BE2C (cell line): ENCODE measurements at places on chromosomes 11 and 22.

GRCh38 chr11:112318184-112318591, 57.5 kb upstream of the PLET1 start:
- no peak for DNase-seq

DNA sequence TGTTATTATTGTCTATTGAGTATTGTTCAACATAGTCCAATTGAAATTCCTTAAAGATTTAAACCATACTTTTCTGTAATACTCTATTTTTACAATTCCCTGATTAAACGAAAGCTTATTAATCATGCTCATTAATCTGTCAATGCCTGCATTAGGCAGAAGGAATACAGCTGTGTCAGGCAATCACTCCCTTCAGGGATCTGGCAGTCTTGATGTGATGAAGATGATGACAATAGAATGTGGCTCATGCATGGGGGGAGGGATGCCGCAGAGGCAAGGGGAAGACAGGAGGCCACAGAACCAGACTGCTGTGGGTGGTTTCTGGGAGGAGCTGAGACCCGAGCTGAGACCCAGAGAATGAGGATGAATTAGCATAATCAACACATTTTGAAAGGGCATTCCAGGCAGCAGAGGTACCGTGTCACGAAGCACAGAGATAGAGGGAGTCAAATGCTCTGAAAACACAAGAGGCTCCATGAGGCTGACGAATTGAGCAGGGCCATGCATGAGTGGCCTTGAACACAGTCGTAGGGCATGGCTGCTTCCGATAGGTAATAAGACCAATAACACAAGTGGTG, 1075.5 kb downstream of the OPCML start:
- DNase-seq, result no peak

DNA sequence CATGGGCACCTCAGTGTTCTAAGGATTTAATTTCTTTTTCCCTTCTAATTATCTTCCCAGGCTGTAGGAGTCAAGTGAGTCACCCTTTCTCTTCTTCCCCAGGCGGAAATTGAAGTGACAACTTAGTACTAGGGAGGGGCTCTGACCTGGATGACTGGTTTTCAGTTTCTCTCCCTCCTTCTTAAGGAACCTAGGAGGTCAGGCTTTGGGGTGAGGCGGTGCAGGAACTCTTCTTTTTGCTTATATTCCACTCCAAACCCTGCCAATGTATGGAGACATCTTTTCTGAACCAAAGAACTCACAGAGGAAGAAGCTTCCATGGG, 12.6 kb downstream of the ZDHHC5 start:
- no peak for DNase-seq

- no peak for DNase-seq
These were observed 182.8 kb downstream of the WNT11 start for GRCh38 chr11:76023236-76024068.

DNA sequence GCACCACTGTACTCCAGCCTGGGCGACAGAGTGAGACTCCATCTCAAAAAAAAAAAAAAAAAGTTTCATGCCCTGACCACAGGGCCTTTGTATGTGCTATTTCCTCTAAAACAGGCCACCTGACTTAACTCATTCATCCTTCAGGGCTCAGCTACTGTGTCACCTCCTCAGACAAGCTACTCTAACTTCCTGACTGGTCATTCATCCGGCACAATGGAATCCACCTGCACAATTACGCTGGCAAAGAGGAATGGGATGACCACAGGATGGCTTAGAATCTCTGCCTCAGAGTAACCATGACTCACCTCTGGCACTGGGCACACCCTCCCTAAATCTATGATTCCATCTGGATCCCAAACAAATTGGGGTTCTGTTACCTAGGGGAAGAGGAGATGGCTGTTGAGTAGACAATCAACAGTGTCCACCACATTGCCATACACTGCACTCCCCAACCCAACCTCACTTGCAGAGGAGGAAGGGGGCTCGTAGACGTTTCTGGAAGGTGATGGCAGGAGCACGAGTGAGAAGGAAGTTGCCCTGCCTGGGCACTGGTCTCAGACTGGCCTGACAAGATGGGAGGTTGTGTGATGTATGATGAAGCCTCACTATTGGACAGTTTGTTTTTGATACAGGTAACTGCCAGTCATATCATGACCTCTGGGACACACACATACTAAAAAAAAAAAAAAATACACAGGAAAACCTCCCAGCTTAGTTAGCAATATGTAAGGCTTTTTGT, 22.8 kb upstream of the HMOX1 start:
- no peak for DNase-seq

DNA sequence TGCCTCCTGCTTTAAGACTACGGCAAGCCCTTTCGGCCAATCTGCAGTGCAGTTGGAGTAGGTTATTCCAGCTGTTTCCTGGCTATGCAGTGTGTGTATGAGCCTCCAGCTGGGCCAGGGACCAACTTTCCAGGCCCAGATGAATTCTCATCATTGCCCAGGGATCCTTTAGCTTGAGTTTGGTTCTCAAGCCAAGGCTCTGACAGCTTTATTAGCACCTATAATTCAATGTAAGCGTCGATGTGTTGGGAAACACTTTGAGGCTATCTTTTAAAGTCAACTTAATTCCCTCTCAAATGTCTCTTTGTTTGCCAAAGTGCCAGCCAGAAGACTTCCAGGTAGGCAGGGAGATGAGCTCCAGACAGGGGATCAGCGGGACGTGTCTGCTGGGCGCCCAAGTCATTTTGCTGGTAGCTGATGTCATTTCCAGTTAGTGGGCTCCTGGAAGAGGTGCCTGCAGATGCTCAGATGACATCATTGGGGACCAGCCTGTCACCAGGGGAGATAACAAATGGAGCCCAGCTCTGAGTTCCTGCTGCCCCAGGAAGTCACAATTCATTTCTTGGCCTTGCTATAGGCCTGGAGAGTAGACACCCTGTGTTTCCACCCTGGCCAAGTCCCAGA, 520.4 kb downstream of the SOX6 start:
- DNase-seq, result peak; percentile 16

GRCh38 chr11:68601147-68601546, 83.2 kb upstream of the GAL start:
- no peak for DNase-seq

DNA sequence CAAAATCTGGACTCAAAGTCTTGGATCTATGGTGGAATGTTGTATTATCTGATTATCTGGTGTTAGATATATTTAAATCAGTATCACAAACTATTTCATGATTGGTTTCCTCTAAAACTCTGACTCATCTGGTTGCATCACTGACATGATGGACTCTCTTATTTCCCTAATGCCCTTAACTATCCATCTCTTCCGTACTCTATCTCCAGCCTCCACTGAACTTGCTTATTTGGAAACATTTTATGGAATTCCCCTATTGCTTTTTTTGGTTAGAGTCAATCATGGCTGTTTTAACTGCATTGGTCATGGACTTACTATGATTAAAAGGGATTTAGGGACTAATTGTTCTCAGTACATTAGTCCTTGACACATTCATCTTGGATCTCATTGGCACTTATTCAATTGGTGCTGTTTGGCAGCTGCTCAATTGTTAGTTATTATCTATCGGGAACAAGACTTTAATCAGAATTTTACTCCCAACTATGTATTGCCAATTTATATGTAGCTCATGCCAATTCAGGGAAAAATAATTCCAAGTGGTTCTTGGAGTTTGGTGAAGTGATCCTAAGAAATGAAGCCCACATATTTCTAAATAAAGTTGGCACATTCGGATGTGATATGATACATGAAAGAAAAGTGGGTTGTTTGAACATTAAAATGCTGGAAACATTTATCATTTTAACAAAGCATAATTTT, 942.0 kb upstream of the CCDC90B start:
- no peak for DNase-seq

GRCh38 chr11:60498853-60499252, 6.3 kb downstream of the MS4A12 start:
- no peak for DNase-seq

DNA sequence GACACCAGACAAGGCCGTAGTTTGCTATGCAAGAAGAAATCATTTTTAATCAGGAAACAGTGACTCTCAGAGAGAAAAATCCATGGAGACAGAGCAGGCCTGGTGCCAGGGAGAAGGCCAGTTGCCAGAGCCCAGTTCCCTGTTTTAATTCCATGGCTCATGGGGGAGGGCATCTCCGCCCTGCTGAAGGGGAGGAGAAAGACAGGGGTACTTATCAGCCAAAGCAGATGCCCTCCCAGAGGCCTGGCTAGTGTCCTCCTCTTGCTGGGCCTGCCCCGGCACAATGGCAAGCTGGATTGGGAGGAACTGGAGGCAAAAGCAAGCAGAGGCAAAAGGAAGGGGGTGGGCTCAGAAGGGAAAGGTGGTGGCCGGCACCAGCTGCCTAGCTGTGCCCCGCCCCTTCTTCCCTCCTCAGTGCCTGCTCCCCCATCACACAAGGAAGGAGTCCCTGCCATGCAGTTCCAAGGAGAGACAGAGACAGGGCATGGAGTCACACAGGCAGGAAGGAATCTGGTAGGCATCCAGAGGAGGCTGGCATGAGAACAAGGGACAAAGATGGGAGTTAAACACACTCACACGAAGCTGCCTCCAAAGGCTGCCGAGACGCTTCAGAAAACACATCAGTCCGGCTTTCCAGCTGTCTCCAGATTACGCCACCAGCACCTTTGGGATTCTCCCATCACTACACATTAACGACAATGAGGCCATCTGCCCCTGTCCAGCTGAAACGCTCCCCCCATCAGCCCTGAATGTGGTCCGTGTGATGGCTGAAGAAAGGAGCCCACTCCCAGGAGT, 591.8 kb downstream of the BUD13 start:
- peak; percentile 87 for DNase-seq

DNA sequence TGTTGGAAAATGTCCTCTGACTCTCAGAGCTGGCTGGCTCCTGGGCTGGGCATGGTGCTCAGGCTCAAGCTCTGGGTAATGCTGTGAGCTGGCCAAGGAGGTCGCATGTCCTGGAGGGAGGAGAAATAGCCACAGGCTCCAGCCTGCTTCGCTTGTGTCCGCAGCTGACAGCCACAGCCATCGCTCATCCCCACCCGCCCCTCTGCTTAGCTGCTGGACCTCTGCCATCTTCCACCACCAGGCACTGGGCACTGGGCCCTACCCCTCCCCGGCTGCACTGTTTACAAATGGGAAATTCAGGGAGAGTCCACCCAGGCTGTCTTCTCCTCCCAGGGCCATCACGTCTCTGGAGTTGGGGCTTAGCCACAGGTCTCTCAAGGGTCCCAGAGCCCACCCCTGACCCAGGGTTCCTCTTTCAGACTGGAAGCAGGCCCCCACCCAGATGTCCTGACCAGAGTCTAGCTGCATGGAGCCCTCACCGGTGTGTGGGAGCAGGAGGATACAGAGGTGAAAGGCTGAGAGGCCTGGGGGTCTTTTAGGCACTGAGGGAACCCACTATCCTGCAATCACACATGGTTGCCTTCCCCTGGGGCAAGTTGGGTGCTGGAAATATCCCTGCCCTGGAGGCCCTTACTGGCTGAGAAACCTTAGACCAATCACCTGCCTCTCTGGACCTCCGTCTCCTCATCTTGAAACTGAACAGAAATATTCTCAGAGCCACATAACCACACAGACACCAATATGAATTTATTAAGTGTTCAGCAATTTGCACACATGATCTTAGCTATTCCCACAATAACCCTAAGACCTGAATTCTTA, 62.7 kb downstream of the CD82 start:
- peak; percentile 77 for DNase-seq

- no peak for DNase-seq
These were observed 79.5 kb downstream of the CCDC83 start for GRCh38 chr11:85934596-85935169.

- no peak for DNase-seq
These were observed 27.2 kb upstream of the CHRM4 start for GRCh38 chr11:46418751-46419150.

DNA sequence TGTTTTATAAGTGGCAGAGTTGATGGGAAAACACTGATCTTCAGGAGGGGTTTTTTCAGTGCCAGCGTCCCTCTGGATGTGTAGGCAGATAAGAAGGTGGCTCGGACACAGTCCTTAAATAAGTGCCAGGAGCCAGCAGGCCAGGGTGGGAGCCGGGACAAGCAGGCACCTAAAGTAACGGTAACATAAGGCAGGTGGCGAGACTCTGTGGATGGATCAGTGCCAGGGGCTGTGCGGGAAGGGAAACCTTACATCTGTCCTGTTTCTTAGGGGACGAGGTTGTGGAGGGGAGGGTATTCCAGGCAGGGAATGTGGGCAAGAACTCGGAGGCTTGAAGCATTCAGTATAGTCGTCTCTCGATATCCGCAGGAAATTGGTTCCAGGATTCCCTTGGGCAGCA, 15.9 kb downstream of the BCR start:
- no peak for DNase-seq

- DNase-seq, result no peak
These were observed 428.0 kb downstream of the TMEM135 start for GRCh38 chr11:87465716-87466115.

GRCh38 chr11:76166314-76166713, 40.0 kb downstream of the WNT11 start:
- DNase-seq, result no peak

DNA sequence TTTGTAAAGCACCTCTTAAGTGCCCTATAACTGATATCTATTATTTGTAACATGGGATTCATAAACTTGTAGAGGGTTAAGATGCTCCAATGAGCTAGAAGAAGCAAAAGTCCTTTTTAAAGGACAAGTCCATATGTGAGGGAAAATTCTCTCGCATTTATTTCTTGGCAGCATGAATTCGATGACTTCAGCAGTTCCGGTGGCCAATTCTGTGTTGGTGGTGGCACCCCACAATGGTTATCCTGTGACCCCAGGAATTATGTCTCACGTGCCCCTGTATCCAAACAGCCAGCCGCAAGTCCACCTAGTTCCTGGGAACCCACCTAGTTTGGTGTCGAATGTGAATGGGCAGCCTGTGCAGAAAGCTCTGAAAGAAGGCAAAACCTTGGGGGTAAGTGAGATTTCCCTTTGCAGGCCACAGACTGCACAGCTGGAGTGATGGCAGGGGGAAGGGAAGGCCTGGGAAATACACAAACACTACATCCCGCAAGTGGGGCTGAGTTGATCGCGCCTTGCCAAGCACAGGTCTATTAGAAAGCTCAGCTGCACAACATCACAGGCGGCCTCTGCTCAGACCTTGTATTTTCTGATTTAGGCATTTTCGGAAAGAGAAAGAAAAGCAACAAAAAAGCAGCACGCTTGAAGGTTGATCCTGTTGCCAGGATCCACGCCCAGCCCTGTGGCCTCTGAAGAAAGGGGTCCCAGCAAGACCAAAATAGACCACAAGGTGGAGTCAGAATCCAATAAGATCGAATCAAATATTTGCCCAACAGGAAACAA, 1.5 kb downstream of the MS4A8 start:
- no peak for DNase-seq
